ENCODE measurements at places on chromosomes 13 and 19.

GRCh38 chr13:75691183-75691582 is 55.1 kb downstream of the LMO7 start:
- DNase-seq = no peak

GRCh38 chr13:45833663-45834375 is 17.7 kb downstream of the SIAH3 start:
- DNase-seq = no peak

- no peak for DNase-seq
Observed at GRCh38 chr13:58955546-58956385, 1208.0 kb downstream of the DIAPH3 start.

- no peak for DNase-seq
Observed at GRCh38 chr13:97506511-97506910, 72.5 kb downstream of the RAP2A start.

GRCh38 chr19:57338877-57339276 is 12.2 kb upstream of the ZNF304 start:
- DNase-seq = no peak

DNA sequence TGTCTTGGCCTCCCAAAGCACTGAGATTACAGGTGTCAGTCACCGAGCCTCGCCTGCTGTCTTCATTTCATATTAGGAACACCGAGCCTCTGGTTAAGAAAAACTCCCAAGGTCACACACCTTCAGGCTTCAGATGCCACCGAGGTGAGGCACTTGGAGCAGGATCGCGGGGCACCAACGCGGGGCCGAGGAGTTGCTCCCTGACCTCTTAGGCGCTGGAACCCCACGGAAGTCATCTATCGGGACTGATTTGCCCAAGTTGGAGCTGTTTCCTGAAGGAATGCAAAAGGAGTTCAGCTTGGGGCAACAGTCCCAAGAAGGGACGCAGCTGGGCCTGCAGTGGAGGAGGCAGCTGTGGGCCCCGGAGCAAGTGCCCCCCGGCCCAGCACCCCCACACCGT is 50.3 kb upstream of the XPO4 start:
- DNase-seq = no peak

GRCh38 chr13:83881917-83882605 is at the start of gene SLITRK1:
TSS of gene SLITRK1 (minus strand) at chr13:83882474. CDS start at chr13:83881507, 967 bp downstream.
- DNase-seq = peak; percentile 26

GRCh38 chr19:35171730-35172129 is 17.2 kb downstream of the FXYD5 start:
- no peak for DNase-seq

DNA sequence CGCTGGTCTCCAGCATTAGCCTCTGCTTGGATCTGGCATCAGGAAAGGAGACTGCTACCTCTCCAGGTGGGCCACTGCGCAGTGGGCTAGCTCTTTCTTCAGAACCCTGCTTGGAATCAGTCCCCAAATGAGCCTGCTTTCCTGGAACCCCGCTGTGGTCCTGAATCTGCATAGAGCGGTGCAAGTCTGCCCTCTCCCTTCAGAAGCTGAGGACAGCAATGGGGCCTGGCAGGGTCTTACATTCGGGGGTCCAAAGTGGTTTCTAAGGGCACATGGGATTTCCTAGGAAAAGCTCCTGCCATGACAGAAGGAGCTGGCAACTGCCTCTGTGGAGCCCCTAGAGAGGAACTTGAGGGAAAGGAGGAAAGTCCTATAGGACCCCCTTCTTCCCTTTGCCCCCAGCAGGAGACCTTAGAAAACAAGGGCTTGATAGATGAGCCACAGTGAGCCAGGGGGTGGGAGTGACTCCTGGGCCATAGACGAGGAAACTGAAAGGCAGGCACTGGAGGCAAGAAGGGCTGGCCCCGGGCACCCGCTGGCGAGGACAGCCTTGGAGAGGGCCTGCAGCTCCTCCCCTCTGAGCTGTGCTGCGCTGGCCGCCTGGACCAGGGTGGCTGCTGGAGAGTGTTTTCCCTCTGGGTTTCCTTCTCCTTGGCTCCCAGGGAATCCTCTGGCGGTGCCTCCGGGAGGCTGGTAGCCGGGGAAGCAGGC is 1.4 kb upstream of the VSTM2B start:
- DNase-seq = no peak

DNA sequence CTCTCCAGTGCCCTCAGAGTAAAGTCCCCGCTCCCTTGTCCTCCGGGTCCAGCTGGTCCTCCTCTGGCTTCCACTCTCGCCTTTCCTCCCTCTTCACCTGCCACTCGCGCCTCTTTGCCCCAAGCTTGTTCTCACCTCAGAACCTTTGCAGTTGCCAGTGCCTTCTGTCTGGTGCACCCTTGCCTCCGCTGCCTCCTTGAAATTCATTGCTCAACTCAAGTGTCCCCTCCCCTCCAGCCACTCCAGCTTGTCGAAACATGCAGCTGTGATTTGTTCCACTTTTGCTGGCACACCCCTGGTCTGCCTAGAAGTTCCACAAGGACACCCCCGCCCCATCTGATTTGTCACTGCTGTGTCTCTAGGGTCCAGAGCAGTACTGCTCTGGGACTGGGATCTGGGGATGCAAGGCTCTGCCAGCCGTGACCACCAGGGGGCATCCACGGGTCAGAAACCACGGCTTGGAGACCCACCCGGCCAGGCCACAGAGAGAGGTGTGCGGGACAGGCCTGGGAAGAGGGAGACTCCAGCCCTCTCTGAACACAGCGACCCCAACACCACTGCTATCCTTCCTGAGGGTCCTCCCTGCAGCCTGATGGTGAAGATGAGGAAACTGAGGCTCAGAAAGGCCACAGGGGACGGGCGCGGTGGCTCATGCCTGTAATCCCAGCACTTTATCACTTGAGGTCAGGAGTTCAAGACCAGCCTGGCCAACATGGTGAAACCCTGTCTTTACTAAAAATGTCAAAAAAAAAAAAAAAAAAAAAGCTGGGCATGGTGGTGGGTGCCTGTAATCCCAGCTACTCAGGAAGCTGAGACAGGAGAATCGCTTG is 49.9 kb downstream of the AP1M1 start:
- DNase-seq = peak; percentile 7

GRCh38 chr13:49938921-49939320 is 2.8 kb upstream of the SPRYD7 start:
- no peak for DNase-seq

DNA sequence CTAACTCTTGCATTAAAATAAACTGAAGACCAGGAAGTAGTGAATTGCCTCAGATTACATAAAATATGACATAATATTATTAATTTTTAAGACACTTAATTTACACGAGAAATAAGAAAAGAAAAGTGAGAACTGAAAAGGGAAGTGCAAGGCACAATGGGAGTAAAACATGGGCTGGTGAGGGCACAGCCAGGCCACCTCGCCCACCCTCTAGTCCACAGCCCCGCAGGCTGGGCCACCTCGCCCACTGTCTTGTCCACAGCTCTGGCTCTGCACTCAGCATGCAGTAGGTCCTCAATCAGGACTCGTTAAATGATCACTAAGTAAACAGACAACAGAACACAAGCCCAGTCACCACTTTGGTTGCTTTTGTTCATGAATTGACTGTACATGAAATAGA is 67.8 kb upstream of the ARHGEF7 start:
- no peak for DNase-seq

- no peak for DNase-seq
Observed at GRCh38 chr13:24617256-24618010, 62.8 kb upstream of the ATP12A start.

GRCh38 chr13:74111901-74112824 is 22.0 kb downstream of the KLF12 start:
- no peak for DNase-seq

GRCh38 chr19:19738564-19738963 is 5.7 kb upstream of the ZNF14 start:
- no peak for DNase-seq

GRCh38 chr13:34913040-34913439 is 29.0 kb upstream of the NBEA start:
- DNase-seq = no peak

DNA sequence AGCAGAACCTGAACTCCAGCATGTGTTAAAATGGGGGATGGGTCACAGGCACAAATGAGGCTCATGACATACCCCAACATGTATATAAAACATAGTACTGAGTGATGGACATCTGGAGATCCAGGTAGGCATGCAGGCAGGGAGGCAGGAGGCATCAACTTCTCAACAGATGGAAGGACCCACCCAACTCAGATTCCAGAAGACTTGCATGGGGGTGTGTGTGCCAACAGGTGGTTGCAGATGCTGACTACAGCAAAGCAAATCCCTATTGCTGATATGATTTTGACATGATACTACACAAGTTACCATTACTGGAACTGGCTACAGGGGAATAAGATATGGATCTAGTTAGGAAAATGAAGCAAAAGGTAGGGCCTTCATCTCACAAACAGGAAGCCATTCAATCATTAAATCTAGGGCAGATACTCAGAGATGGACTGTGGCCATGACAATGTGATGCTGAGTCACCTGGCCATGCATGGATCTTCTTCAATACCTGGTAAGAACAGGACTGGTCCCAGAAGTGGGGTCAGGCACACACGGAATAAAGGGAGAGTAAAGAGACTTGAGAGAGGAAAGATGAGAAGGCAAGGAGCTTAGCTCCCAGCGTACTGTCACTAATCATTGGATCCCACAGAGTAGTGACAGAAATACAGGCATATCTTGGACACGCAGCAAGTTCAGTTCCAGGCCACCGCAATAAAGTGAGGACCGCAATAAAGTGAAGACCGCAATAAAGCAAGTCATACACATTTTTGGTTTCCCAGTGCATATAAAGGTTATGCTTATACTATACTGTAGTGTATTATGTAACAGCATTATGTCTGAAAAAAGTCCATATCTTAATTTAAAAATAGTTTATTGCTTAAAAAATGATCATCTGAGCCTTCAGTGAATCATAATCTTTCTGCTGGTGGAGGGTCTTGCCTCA is 91.3 kb downstream of the USP12 start:
- no peak for DNase-seq

DNA sequence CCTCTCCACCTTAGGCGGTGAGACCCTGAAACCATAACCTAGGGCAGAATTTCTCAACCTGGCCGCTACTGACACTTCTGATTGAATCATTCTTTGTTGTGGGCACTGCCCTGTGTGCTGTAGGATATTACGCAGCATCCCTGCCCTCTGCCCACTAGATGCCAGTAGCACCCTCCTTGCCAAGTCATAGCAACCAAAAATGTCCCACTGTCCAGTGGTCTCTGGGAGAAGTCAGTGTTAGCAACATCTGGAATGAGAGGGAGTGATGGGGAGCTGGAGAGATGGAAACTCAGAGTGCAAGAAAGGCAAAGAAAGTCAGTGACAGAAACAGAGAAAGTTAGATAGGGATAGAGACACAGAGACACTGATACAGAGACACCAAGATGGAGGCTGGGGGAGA is 13.6 kb downstream of the KLK4 start:
- no peak for DNase-seq

DNA sequence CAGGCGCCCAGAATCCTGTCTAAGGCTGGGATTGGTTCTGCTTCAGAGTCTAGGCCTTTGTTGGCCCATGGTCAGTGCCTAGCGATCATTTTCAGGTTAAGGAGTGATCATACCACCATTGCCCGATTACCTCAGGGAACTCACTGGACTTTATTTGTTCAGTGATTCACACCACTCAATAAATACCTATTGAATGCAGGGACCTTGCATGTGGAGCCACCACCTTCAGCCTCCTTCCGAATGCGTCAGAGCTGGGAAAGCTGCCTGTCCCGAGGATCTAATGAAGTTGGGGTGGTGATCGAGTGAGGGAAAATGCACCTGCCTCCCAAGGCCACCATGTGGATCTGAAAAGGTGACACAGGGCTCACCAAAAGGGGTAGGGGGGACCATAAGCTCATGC is 40.0 kb upstream of the POU2F2 start:
- no peak for DNase-seq

DNA sequence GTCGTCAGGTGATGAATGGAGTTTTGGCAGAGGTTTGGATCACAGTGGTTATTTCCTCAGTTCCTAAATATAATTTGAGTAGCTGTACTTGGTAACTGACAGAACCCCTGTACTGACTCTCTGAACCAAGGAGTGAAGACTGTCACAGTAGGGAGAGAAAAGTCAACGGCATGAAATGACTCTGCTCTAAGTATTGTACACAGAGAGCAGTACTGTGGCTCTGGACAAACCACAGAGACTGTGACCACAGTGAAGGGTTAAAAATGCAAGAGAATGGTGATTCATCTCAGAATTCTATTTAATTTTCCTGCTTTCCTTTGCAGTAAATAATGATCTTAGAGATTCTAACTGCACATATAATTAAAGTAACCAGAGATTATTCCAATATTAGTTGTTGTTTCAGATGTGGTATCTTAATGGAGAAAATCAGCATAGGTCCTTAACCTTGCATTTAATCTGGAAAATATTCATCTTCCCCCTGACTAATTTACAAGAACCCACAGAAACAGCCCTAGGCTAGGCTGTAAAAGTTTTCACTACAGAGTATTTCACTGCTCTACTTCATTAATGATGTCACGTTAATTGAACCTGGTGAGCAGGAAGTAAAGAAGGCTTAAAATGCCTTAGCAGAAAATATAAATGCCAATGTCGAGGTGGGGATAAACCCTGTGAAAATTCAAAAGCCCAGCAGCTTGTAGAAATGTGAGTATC is 221.9 kb downstream of the LIG4 start:
- DNase-seq = no peak

GRCh38 chr19:34288381-34288780 is 34.0 kb downstream of the GARRE1 start:
- DNase-seq = no peak

GRCh38 chr13:27379694-27380641 is 44.5 kb upstream of the GTF3A start:
- DNase-seq = no peak

- no peak for DNase-seq
Observed at GRCh38 chr13:46160065-46160464, 21.9 kb downstream of the LCP1 start.

GRCh38 chr13:113539822-113540221 is 44.7 kb upstream of the TFDP1 start:
- no peak for DNase-seq

DNA sequence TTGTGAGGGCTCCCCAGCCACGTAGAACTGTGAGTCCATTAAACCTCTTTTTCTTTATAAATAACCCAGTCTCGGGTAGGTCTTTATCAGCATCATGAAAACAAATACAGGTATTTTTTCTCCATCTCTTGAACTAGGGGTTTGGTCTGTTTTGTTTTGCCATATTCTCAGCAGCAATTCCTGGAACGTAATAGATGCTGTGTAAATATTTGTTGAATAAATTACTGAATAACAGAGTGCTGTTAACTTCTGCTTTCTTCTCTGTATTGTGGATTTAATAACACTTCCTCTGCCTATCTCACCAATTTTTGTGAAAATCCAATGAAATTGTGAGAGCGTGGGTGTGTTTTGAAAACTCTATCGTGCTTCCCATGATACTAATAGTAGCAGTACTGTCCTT is 429.4 kb downstream of the DCT start:
- no peak for DNase-seq

- DNase-seq = no peak
Observed at GRCh38 chr19:24000656-24001055, 86.0 kb downstream of the ZNF726 start.
